GM23248 (cell line): ENCODE measurements at places on chromosomes 4 and X.
A peak's percentile ranks its signal among the peaks of the same experiment; 100 is the strongest.

DNA sequence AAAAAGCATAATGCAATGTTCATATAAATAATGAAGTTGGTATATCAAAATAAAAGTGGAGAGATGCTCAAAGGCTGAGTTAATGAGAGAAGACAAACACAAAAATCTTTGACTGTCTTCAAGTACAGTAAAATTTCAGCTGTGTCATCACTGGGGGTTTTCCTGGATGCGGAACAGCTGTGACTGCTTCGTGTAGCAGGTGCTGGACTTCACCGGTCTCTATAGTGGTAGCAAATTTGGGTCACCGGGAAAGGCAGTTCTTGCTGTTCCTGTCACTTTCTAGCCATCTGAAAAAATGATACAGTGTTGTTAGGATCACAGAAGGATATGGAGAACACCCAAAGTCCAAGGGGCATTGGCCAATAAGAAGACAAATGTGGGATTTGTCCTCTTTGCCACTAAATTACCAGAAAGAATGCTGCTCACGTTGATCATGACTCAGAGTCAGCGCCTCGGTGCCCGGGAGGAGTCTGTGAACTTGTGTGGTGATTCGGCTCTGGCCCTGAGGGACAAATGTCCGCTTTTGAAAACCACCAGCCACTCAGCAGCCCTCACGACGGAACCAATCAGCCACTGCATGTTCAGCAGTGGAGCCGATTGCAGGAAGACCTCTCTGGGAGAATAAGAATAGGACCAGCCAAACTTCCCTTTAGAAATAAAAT lies 230.1 kb upstream of the FAT1 start:
- peak; percentile 22 for DNase-seq

DNA sequence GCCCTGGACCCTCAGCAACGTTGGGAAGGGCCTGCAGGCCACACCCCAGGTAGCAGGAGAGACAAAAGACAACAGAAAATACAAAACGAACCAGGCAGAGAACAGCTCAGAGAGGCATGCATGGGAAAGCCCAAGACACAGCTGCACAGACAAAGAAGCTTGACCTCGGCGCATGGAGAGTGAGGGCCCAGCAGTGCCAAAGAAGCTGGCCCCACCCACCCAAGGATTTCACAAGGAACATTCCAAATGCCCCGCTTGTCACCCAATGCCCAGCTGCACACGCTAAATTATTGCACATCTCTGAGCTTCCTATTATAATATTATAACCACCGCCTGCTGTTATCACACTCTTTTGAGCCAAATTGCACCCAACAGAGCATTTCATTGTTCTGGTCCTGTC lies 147.7 kb upstream of the TBL1X start:
- no peak for DNase-seq

GRCh38 chrX:132491191-132491590 lies 2.4 kb upstream of the MBNL3 start:
- DNase-seq, result no peak

GRCh38 chr4:2402048-2402842 lies 16.2 kb downstream of the ZFYVE28 start:
- peak; percentile 54 for DNase-seq

- DNase-seq, result no peak
Measured at GRCh38 chrX:1493877-1494510, 41.3 kb upstream of the ASMTL start.

DNA sequence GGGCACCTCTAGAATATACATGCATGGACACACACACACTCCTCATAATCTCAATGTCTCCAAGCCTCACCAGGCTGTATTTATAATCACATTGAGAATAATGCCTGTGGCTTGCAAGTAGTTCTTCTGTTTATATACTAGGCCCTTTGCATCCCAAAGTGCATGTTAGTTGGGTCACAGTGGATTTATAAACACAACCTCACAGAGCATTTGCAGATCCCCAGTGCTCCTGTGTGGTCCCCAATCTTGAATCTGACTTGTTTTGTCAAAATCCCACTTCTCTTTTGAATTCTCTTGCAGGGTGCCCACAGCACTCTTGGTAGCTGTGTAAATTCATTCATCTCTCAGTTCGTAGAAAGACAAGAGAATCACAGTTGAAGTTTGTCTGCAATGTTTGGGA lies 49.6 kb upstream of the PROM1 start:
- DNase-seq, result no peak

- DNase-seq, result peak; percentile 43
Measured at GRCh38 chr4:6200011-6200921, at the start of gene JAKMIP1. JAKMIP1 (minus strand) TSS chr4:6200549; CDS start chr4:6112850, 87,699 bp downstream.
